Glutamatergic neuron (in vitro differentiated cells): ENCODE measurements at places on chromosomes 1 and 21. TPM values are rescaled to one million over a fixed set of nuclear protein-coding genes. Genes with fewer than 3 reads are reported as not detected.

Gene MINDY1
- 26.2 TPM for total RNA-seq

Gene CACYBP
- 88.7 TPM for total RNA-seq

DNA sequence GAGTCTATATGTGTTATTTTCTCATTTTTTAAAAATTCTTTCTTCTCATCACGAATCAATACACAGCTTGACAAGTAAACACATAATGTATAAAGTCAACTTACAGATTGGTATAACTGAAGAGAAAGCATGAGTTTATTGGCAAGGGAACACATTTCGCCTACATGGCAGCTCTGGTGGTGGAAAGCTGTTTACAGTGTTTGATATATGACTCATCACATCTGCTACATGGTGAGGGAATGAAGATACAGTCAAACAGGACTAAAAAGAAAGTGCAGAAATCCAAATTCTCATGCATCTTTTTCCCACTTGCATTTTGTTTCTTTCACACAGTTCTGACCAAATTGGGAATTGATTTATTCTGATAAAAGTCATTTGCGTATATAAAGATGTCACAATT, 122.2 kb upstream of the ADGRL4 start:
- no peak for DNase-seq

DNA sequence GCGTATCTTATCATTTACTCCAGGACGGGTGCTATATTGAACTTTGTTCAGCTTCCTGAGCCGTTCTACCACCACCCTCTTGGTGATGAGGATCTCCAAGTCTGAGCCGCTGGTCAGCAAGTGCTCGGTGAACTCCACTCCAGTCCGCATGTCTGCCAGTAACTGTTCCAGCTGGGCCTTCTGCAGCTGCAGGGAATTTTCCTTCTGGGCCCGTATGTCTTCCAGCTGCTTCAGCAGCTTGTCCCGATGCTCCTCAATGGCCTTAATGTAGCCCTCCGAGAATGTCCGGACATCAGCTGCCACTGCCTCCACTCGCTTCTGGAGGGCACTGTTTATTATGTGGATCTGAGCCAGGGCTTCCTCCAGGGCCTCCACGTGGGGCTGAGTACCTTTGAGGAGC, 3.4 kb downstream of the TRIM45 start:
- DNase-seq: no peak

- no peak for DNase-seq
Measured at GRCh38 chr1:44351289-44351688, 3.8 kb downstream of the ERI3 start.

DNA sequence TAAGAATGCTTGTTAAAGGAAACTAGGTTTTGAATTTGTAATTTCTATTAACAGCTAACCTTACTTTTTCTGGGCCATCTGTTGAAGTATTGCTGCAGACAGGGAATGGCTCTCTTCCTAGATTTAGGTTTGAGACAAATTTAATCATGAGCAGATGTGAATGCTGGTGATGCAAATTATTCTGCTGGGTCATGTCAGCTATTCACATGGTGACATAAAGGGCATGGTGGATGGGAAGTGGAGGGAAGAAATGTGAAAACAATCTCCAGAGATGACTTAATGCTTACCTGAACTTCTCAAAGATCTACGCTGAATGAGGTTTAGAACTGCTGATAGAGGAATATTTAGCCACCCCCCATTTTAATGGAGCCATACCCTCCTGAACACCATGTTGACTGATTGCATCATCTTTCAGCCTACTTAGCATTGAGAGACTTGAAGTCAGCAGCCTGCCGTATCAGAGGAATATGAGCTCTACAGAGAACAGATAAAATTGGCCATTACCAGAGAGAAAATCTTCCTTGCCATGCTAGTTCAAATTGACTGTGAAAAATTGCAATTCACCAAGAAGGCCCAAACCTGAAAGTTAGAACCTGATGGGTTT, 138.8 kb downstream of the HHAT start:
- no peak for DNase-seq

- DNase-seq: no peak
Measured at GRCh38 chr1:160800142-160800541, 4.2 kb downstream of the LY9 start.

- DNase-seq: no peak
Measured at GRCh38 chr1:56573311-56573710, 6.1 kb downstream of the PLPP3 start.
